ENCODE measurements at places on chromosomes 4 and X.
A peak's percentile ranks its signal among the peaks of the same experiment; 100 is the strongest.

GRCh38 chr4:173538148-173538908, 8.3 kb upstream of the HAND2 start:
- peak; percentile 9 for DNase-seq

DNA sequence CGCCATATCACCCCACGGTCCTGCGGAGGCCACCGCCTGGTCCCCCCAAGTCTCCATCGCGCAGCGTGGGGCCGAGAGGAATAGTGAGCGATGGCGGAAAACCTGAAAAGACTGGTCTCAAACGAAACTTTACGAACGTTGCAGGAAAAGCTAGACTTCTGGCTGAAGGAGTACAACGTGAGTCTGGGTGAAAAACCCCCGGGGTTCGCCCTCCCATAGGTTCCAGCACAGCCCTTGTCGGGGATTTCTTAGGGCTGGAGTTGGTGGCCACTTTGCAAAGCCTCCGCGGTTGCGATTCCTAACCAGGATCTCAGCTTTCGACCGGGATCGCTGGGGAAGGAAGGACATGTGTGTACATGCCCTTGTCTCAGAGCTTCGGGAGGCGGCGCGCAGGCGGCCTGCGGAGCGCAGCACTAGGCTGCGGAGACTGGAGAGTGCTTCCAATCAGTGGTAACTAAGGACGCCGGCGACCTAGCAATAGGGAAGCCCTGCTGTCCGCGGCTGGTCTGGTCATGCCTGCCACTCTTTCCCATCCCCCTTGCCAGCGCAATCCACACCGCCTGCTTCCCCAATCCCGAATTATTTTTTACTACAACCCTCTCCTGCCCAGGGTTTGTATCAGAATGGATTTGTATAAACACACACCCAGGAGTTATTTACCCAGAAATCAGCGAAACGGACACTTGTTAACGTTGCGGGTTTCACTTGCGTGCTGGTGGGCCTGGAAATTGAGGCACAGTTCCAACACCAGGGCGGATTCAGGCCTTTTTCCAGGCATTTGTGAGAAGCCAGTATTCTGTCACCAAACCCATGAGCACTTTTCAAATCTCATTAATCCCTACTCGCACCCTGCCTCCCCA, 741 bp downstream of the SPATA18 start:
- peak; percentile 92 for DNase-seq

- DNase-seq: no peak
Observed at GRCh38 chr4:60743654-60744053, 456.5 kb upstream of the ADGRL3 start.

- no peak for DNase-seq
Observed at GRCh38 chr4:23040539-23040938, 347.8 kb downstream of the GBA3 start.

- DNase-seq: no peak
Observed at GRCh38 chrX:18146954-18147353, 73.7 kb downstream of the BEND2 start.

GRCh38 chr4:183716302-183716701, 57.2 kb downstream of the TRAPPC11 start:
- no peak for DNase-seq

- no peak for DNase-seq
Observed at GRCh38 chr4:156738766-156739165, 232.8 kb downstream of the PDGFC start.

All from NCI-H526 (cell line).